NCI-H2081 treated with DMSO at 0.1 percent for 48 hours (cell line): ENCODE measurements at places on chromosomes 2 and 18.
A peak's percentile ranks its signal among the peaks of the same experiment; 100 is the strongest.

DNA sequence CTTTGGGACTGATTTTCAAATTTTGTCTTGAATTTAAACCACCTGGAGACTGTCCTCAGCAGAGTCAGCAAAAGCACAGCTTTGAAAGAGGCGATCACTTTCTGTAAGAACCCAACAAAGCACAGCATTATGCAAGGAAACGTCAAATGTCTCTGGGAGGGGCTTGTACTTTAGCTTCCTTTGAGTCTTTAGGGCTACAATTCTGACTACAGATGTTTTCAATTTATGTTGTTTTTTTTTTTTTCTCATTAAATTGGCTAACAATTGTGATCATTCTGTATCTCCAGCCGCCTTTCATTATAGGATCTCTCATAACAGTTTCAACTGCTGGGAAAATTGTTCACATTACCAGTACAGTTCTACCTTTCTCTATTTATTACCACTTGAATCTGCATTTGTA, 48.3 kb downstream of the COL3A1 start:
- DNase-seq = no peak

- DNase-seq = no peak
Measured at GRCh38 chr2:231557571-231558217, 27.4 kb upstream of the NMUR1 start.

DNA sequence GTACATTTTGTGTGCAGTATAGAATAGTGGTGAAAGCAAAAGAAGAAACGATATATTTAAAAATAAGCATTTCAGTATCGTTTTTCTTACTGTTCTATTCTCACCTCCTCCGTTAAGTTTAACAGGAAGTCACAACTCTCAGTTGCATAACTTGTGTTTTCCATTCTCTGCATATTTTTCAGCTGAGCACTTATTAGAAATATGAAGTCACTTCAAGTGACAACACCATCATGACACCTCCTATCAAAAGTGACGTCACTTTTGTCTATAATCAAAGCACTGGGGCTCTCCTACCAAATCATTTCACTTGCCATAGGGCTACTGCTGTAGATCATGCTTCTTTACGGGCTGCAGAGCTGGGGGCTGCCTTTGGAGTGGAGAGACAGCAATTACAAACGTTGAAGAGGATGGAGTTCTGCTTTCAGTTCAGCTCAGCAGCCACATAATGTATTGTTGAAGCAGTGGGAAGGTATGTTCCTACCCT, 36.3 kb downstream of the STAT4 start:
- DNase-seq = no peak

DNA sequence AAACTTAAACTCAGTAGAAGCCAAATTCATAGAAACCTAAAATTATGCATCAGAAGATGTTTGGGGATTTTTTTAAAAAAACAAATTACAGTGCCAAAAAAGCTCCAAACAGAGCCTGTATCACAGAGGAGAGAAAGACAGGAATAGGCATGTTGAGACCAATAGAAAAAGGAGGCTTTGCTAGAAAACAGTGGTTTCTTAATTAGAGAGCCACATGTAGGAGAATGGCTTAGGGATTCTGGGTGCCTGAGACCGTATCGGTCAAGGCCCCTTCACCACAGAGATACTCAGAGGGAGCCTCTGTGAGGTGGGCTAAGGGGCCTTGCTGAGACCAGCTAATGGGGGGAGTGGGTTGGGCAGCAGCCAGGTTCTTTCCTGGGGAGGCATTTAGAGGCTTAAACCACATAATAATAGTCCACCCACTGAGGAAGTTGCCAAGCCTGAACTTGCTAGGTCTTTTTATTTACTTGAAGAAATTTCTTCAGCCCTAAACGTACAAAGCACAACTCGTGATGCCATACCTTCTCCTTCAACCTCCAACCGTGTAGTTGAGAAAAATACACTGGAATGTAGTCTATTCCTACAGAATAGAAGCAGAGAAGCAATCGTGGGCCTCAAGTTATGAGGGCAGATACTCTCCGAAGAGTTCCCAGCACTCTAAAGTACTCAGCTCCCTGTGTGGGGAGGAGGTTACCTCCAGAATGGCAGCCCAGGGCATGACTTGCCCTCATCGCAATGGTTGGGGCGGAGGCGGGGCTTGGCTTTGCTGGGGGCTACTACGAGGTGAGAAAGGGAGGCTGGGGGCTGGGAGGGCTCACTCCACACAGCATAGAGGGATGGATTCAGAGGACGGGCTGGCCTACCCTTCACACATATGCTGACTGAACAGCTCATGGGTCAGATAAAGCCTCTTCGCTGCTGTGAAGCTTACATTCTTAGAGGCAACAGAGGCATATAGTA, 237.9 kb downstream of the TPGS2 start:
- no peak for DNase-seq

- no peak for DNase-seq
Measured at GRCh38 chr18:57122936-57123510, 23.9 kb upstream of the BOD1L2 start.

- DNase-seq = no peak
Measured at GRCh38 chr2:65587779-65588178, 155.4 kb upstream of the SPRED2 start.

- no peak for DNase-seq
Measured at GRCh38 chr2:205714789-205715720, 32.8 kb downstream of the NRP2 start.

DNA sequence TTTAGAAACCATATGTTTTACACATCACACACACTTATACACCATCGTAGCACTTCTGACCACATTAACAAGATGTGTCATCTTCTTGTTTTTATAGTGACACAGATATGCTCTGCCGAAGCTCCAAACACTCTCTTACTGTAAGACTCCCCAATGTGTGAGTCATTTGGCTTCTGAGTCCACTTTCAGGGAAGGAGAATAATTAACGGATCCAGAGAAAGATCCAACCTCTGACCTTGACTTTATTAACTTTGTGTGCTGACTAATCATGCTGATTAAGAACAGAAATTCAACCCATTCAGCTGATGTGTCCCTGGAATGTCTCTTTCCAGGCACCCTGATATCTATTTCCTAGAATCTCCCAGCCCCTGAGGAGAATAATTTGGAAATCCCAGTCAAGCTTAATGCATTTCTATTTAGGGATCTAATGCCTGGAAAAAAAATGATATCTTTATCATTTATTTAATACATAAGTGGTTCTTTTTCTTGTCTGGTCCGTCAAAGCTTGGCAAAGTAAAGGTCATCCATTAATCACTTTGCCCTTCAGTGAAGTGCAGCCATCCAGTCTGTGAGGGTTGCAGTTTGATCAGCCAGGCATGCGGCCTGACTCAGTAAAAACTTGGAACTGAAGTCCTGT, 615.8 kb upstream of the SYT4 start:
- DNase-seq = no peak

GRCh38 chr2:21427606-21428005, 303.8 kb downstream of the TDRD15 start:
- no peak for DNase-seq

- DNase-seq = no peak
Measured at GRCh38 chr2:178287652-178288344, 93.5 kb downstream of the OSBPL6 start.

DNA sequence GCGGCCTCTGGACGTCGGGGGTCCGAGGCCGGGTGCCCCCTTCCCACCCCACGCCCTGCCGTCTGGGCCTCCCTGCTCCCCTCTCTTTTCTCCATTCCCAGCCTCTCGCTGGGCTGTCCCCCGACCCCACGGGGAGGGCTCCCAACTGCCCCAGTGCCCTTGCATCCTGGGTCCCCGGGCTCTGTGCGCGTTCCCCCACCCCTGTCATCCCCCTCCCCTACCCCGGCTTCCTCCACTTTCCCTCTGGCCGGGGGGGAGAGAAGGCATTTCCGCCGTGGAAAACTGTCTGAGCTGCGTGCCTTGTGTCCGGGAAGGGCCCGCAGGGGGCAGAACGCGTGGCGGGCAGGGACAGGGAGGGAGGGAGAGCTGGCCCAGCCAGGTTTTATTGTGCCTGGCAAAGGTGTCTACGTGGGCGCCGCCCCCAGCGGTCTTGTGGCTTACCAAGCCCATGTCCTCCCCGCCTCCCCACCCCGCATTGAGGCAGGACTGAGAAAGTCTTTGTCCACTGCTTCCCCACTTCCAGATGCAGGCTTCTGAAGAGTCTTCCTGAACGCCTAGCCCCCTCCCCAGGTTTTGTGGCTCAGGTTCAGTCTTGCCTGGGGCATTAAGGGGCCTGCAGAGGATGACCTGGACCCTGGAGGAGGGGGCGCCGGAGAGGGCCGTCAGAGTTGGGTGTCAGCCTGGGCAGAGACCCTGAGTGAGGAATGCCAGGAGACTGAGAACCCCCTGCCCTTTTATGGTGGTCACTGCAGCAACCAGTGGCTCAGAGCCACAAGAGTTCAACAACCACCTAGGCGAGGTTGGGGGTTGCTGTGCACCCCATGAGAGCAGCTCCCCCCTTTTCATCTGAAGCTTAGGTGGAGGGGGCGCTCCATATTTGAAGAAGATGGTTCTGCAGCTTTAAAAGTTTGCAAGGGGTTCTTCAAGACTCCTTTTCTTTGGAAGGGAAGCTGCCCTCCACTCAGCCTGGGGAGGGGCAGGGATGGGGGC, 1.3 kb downstream of the ITM2C start:
- no peak for DNase-seq

DNA sequence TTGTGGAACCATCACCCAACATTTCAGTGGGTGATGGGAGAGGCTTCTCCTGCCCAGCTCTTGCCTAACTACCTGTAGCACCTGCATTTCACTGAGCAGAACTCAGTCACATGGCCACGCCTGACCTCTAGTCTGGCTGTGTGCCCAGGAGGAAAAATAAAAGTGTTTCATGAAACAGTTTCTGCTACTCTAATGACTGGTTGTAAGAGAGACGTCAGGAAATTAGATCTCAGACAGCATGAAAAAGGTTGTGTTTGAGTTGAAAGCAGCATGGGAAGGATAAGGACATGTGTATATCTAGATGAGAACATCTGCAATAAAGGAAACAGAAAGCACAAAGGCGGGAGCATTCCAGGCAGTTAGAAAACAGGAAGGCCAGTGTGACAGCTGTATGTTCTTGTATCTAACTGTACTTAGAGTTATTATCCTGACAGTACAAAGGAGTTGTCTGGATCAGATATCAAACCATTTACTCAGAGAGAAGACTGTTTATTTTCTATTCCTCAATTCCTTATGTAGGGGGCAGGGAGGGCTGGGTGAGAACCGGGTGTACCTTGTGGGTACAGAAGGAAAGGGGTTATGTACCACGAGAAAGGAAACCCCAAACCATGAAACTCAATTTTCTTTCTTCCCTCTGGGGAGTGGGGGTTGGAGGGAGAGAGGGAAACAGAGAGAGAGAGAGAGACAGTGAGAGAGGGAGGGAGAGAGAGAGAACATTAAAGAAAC, 307.4 kb upstream of the VWC2L start:
- DNase-seq = peak; percentile 80

- DNase-seq = no peak
Measured at GRCh38 chr18:22165603-22166068, 3.8 kb upstream of the GATA6 start.

DNA sequence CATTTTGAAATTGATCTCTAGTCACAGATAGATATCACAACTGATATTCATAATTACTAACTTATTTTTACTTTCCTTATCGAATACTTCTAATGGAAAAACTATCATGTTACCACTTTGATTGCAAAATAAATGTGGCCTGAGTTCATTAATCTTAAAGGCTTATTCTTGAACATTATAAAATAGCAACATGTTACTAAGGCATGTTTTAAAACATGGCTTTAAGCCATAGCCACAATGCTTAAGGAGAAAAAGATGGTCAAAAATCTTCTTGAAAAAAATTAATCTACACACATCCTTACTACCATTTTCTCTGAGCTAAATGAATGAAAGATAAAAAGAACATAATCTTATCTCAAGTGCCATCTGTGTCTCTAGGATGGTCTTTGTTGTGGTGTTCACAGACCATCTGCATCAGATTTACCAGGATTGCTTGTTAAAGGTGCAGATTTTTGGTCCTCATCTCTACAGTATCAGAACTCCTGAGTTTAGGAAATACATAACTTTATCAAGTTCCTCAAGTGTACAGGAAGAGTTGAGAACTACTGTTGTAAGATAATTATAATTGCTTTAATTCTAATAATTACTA, 15.3 kb downstream of the MTX2 start:
- DNase-seq = no peak

- DNase-seq = peak; percentile 68
Measured at GRCh38 chr2:31008561-31009114, 129.6 kb downstream of the GALNT14 start.

DNA sequence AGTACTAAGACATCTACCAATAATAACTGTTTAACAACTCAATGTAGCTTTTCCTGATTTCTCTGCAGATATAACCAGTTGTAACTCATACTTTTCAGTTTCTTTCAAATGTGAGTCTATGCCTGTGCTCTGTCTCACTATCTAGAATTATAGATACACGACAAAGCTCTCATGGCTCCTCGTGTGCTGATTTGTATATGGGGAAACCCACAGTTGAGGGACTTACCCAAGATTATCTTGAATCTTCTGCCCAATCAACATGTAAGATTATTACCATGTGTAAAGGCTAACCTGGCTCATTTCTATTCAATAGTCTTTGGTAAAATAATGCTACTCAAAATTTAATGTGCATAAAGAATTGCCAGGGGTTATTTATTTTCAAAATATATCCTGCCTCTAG, 554.4 kb downstream of the FBXO15 start:
- no peak for DNase-seq
